ENCODE measurements at places on chromosomes 4 and X. TPM values are rescaled to one million over a fixed set of nuclear protein-coding genes. Genes with fewer than 3 reads are reported as not detected.

GRCh38 chr4:12545812-12546211, 938.3 kb downstream of the RAB28 start:
- no peak for DNase-seq

DNA sequence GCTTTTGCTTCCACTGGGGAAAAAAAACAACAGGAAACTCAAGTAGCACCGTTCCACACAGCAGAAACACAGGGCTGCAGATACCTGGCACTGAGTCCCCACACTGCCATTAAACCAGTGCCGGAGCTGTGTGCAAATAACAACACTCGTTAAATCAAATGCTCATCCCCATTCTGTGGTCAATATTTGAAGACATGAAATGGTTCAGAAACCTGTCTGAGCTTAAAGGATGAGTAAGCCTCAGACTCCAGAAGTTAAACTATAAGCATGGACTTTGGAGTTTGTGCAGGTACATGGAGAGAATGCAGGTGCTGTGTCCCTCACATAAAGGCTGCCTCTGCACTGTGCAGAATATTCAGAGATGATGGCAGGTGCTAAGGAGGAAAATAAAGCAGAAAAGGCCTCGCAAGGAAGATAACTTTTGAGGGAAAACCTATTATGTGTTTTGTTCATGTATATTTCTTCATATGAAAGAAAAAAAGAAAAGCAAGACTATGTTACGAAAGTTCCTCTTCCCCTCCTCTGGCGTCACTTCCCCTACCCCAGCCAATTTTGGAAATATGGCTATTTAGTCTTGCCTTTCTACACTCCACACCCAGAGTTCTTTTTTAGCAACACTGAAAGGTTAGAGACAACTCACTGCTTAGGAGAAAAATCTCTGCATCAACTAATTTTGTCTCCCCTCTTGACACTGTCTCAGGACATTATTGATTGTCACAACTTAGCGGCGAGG, 4.6 kb downstream of the MPP1 start:
- DNase-seq = no peak

- DNase-seq = no peak
Measured at GRCh38 chr4:5897674-5898073, 4.8 kb upstream of the CRMP1 start.

- no peak for DNase-seq
Measured at GRCh38 chrX:16836371-16836770, 33.8 kb downstream of the RBBP7 start.

DNA sequence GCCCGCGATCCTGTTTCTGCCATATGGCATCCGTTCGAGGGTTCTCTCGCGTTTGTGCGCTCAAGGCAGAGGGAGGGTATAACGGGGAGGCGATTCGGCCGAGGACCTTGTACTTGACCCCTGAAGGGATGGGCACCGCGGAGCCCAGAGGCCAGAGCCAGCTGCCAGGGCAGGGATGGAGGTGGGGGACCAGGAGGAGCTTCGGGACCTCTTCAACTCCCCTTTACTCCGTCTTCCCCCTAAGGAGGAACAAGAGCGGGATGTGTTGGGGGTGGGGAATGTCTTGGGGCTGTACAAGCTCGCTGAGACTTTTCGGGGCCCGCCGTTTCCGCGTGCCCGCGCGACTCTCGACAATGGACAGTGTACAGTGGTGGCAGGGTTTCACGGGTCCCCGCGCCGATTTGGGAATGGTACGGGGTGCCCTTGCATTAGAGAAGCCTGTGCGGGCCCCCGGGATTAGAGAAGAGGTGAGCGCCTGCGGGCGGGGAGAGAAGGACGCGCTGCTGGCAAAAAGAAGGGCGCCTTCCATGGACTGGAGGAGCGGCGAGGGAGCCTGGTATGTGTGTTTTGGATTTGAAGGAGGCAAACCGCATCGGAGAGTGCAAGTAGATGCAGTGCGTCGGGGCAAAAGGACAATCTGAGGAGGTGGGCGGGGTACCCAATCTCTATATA, 760 bp downstream of the UGT8 start:
- no peak for DNase-seq

GRCh38 chr4:80202741-80203553, 5.6 kb downstream of the PRDM8 start:
- DNase-seq = no peak

GRCh38 chrX:88378406-88378805, 368.6 kb upstream of the CPXCR1 start:
- no peak for DNase-seq

DNA sequence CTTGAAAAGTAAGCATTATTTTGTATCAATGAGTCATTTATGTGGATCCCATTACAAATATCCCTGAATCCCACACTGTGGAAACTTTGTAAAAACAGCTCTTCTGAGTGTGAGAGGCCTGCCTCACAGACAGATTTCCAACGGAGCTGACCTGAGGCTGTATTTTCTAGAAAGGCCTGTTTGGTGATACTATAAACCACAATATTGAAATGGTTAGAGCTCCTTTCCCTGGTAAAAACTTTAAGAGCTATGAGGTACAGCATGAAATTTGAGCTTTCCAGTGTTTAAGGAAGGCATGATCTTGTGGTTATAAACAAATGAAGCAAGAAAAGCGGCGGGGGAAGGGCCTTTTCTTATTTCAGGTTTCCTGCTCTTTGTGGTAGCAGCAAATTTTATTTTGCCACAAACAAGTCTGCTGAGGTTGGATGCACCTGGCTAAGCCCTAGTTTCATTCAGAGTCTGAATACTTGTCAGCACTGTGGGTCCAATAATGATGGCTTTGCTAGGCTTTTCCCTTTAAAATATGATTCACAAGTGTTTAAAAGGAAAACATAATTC, 86.8 kb upstream of the ETNPPL start:
- DNase-seq = no peak

DNA sequence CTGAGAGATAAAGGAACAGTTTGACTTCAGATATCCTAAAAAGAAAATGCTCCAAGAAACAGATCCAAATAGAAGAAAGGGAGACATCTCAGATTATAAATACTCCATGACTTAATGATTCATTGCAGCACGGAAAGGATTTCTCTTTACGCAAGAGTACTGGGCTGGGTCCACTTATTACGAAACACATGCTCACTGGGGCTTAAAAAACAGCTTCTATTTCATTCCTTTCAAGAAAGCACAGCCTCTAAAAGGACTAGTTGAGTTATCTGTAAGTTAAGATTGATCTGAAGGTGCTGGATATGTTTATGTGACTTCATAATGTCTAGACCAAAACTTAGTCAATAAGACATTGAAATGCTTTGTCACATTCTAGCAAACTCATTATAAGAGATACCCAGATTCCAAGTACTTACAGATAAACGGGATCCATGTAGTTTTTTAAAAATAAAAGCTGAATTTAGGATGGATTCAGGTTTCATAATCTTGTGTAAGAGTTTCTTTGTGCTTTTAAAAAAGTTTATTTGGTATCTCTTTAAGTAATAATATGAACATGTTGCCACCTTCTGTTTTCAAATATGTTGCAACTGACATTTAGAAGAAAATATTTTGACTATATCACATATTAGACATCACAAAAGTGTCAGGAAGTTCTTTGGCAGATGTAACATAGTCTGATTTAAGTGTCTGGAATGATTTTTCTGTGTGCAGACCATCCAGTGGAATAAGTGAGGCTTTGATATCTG, 109.5 kb upstream of the MYOZ2 start:
- no peak for DNase-seq

DNA sequence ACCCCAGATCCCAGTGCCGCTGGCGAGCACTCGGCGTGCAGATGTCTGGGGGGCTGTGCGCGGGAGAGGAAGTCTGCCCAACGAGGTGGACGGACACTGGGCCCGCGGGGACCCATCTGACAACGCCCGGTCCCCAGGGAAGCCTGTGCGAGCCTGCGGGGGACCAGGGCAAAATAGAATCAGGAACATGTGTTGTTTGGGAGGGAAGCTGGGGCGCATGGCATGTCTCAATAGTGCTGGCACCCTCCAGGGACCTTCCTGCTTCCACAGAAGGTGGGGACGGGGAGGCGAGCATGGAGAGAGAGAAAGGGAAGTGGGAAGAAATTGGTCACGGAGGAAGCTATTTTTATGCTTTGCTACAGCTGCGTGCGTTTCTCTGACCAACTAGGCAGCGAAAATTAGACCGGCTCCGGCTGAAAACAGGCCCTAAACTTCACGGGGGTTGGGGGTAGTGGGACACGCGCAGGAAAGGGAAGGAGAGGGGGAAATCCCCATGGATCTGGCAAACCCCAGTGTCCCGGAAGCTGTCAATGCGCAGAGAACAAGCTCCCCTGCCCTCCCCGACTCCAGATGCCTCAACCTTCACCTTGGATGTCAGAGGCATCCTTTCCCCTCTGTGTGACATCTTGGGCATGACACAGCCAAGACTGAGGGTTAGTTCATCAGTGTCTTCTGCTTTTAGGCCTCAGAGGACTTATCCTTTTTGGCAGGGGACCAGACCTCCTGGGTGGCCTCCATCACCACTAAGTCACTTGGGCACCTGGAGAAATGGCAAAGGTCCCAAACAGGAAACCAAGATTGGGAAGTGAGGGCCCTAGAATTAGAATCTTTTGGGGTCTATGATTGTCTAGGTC, 169.8 kb upstream of the BCOR start:
- no peak for DNase-seq

DNA sequence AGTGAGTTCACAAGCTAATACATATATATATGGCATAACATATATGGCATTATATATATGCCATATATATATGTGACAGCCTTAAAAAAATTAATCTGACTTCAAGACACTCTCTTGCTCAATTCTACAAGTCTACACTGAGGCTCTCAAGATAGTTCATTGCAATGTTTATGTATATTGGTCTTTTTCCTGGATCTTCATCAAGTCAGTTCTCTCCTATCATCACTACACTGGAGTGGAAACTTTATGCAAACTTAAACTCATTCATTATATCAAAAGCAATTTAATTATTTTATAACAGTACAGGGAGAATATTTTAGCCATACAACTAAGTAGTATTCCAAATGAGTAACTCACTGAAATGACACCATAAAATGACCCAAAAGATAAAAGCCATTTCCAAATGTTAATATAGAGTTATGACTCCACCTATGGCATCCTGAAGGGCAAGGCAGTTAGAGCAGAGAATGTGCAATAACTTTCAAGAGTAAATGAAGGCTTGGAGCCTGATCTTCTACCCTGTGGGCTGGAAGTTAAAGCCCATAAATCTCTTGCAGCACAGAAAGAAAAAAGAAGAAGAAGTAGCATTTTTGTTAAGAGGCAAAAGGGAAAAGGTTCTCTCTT, 176.3 kb upstream of the SLIT2 start:
- DNase-seq = no peak

DNA sequence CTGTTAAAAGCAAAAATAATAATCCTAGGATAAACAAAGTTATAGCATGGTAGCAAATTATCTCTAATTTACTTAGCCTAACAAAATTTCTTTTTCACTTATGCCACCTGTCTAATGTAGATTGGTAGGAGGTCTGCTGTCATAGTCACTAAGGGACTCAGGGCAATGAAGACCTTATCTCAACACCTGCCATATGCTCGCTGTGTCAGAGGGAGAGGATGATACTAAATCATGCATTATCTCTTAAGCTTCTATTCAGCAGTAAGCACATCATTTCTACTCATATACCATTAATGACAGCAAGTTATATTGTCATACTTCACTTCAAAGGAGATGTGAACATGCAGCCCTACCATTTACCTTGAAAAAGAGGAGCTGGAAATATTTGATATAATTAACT, 44.1 kb downstream of the AFM start:
- no peak for DNase-seq

DNA sequence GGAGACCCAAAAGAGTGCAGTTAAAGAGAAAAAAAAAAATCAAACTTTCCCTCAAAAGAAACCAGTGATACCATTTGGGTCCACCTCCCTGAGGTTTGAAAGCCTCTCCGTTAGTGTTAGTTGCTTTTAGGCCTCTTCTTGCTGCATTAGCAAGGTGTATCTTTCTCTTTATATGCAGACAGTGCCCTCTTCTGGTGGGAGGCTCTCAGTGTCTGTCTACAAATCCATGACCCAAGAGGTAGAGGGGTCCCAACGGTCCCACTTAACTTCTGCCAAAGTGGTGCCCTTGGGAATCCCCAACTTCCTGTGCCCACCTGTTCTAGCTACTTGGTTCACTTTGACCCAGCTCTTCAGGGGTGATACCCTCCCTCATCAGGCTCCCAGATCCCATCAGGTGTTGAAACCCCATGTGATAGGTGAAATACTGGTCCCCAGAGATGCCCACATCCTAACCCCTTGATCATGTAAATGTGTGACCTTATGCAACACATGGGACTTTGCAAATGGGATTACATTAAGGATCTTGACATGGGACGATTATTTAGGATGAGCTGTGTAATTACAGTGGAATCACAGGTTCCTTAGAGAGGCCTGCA, 63.7 kb upstream of the CD99 start:
- DNase-seq = peak; percentile 43

- no peak for DNase-seq
Measured at GRCh38 chr4:140308366-140309123, 64.9 kb upstream of the SCOC start.

DNA sequence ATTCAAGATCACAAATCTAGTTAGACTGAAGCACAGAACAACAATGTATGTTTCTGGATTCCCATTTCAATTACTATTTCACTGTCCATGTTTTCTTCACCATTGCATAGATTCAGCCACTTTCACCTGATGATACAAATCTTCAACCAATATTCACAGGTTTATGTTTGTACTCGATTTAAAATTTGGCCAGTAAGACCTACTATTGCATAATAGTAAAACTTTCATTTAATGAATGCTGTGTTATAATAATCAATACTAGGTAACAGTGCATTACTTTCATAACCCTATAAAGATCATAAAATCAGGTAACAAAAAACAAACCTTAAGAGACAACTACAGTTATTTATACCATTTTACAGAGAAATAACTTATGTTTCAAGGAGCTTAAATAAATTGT, 2209.1 kb downstream of the ARAP2 start:
- DNase-seq = no peak

DNA sequence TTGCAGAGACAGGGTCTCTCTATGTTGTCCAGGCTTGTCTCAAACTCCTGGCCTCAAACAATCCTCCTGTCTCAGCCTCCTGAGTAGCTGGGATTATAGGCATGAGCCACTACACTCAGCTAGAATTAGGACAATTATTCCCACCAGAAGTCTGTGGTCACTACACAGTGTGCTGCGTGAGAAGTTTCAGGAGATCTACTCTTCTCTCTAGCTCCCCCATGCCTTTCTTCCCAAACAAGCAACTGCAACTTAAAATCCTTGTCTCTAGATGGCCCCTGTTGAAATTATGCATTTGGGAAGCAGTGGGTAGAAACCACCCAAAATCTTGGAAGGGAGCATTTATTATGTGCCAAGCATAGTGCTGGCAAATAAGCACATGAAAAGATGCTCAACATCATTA, 21.1 kb upstream of the MAP7D3 start:
- DNase-seq = no peak

GRCh38 chr4:26074712-26075430, 160.9 kb downstream of the SMIM20 start:
- DNase-seq = no peak

Gene LONRF3
- polyA plus RNA-seq = 2.0 TPM

Gene PARM1
- 1.0 TPM for polyA plus RNA-seq

Gene C4orf50
- under 0.01 TPM for polyA plus RNA-seq

Gene RPL10
- 1,644 TPM for polyA plus RNA-seq
